ENCODE measurements at places on chromosomes 6 and 20.

DNA sequence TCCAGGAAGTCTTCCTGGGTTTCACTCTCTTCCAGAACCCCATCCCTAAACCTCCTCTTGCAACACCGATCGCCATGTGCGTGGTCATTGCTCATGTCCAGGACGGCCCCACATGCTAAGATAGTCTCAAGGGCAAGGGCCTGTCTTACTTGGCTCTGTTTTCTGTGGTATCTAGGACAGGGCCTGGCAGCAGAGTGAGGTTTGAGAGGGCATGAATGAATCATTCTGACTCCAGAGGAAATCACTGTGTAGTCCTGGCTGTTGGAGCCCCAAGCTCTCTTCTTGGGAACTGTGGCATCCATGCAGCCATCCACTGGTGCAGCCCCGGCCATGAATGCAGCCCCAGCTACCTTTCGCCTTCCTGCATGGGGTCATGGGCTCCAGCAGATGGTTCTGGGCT, 12.4 kb downstream of the SIRPA start:
- no peak for DNase-seq

DNA sequence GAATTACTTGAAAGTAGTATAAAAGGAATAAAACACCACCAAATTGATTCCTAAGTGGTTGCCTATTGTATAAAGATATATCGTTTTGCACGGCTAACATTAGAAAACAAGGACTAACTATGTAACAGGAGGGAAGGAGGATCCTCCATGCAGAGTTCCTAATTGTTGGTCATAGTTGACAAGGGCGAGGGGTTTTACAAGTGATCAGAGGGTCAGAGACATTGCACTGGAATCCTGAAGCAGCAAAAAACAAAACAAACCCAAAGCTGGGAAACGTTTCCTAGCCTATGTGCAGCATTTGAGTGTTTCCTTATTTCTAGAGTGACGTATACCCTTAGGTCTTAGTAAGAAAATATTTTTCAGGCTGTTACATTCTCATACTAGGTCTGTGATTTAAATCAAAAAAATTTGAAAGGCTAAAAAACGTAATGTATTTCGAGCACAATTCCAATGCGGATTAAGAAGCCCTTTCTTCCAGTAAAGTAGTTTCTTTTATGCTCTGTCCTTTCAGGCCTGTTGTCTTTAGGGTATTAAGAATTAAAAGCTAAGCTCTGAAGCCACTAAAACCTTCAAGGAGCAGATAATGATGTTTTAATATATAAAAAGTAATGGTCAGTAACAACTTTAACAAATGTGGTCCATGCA, 373.8 kb upstream of the MMS22L start:
- no peak for DNase-seq

- DNase-seq = no peak
Measured at GRCh38 chr6:138546733-138547185, 47.5 kb upstream of the NHSL1 start.

- DNase-seq = no peak
Measured at GRCh38 chr6:109747221-109747620, 56.1 kb downstream of the FIG4 start.

- peak; percentile 24 for DNase-seq
Measured at GRCh38 chr6:169803271-169803811, 51.9 kb downstream of the ERMARD start.
